ENCODE measurements at places on chromosomes 1 and 21.

DNA sequence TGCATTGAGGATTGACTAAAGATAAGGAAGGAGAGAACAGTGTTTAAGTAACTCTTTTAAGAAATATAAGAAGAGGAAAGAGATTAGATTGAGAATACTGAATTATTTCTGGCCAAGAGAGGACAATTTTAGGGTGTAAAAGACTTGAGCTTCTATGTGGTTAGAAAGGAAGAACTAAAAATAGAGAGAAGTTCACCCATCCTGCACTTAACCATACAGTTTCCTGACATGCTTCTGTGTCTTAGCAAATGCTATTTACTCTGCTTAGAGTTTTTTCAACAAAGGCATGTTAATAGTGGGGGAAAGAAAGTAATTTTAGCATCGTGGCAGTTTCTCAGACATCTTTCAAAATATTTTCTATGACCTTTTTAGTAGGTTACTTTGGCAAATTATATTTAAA lies 122.8 kb upstream of the GPR52 start:
- no peak for DNase-seq

- no peak for DNase-seq
These were observed 124.8 kb upstream of the LMO4 start for GRCh38 chr1:87203904-87204303.

DNA sequence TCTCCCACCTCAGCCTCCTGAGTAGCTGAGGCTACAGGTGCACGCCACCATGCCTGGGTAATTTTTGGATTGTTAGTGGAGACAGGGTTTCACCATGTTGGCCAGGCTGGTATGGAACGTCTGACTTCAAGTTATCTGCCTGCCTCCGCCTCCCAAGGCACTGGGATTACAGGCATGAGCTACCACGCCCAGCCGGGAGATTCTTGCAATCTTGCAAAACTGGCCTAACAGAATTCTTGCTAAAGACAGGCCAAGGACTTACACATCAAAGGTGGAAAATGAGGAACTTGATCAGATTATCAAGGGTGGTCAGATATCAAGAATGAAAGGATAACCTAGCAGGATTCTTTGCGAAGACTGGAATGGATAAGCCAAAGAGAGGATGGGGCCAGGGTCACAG lies 98.3 kb upstream of the TIAM1 start:
- no peak for DNase-seq

DNA sequence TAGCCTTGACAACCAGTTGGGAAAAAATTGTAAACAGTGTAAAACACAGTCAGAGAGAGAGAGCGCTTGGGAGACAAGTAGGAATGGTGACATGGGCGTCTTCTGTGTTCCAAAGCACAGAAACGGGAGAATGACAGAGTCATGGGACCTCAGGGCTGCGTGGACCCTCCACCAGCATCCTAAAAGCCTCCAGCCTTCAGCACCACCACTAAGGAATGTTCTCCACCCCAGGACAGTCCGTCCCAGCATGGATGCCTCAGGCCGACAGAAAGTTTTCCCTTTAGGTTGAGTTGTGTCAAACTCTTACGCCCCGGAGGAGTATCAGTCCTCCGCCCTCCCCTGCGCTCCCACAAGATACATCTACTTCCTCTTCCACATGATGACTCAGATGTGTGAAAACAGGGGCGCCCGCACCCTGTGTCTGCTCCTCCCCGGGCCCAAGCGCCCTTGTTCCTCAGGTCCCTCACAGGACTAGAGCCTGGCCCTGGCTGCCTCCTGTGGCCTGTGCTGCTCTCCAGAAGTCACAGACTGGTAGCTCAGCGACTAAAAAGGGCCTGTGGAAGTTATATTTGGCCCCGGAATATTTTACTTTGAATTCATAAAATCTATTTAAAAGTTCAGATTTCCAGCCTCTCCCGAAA lies 63.9 kb upstream of the EFHD2 start:
- DNase-seq = no peak

DNA sequence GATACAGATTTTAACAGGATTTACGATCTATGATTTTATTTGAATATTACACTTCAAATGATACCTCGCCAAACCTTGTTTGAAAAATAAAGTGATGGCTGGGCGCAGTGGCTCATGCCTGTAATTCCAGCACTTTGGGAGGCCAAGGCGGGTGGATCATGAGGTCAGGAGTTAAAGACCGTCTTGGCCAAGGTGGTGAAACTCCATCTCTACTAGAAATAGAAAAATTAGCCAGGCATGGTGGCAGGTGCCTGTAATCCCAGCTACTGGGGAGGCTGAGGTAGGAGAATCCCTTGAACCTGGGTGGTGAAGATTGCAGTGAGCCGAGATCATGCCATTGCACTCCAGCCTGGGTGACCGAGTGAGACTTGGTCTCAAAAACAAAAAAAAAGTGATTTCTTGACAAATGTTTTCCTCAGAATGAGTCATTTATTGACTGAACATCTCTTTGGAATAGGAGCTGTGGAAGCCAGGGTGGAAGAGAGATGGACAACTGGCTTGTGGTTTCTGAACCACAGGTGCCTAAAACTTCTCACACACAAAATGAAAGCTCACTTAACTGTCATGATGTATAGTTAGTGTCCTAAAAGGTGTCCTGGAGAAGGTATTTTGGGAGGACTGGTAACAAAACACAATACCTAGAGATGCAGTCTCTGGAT lies 11.9 kb downstream of the PKNOX1 start:
- DNase-seq = no peak
